ENCODE measurements at places on chromosomes 5 and 9.

DNA sequence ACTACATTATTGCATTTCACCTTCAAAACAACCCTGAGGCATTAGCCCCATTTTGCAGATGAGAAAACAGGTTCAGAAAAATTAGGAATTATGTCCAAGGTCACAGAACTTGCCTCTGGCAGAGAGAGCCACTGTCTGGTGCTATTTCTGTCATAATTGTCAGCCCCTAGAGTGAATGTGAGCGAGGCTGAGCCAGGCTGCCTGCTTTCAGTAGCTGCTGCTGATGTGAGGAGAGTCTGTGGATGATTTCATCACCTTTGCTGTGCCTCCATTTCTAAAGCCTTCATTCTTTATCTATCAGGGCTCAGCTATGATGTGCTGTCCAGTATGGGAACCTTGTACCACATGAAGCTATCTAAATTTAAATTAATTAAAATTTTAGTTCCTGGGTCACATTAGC is 71.4 kb downstream of the INSYN2B start:
- no peaks in the 10 kb centered on the region for H3K27me3 ChIP-seq
- DNase-seq = no peak
- H3K4me1 ChIP-seq = no peaks in the 10 kb centered on the region
- H3K36me3 ChIP-seq = peaks cover 3% of the 10 kb centered on the region
- no peak overlapping the region for H3K4me3 ChIP-seq
- H3K27ac ChIP-seq = no peak overlapping the region

DNA sequence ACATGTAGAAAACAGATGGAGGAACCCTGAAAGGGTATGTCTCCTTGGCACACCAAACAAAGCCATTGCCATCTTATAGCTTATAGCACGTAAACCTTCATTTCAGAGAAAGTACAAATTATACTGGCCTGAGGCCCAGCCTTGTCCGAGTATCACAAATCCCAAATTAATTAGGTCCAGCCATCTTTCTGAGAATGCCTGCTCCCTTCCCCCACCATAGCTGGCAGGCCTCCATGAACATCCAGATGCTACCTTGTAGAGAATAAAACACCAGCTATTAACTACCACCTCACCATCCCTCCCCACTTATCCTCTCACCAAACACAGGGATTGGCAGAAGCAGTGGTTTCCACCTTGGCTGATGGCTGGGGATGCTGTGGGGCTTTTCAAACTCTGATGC is 224.0 kb downstream of the SPOCK1 start:
- DNase-seq = no peak
- H3K4me1 ChIP-seq = no peaks in the 10 kb centered on the region
- no peak overlapping the region for H3K4me3 ChIP-seq
- H3K27me3 ChIP-seq = peaks cover 3% of the 10 kb centered on the region
- H3K27ac ChIP-seq = no peak overlapping the region

DNA sequence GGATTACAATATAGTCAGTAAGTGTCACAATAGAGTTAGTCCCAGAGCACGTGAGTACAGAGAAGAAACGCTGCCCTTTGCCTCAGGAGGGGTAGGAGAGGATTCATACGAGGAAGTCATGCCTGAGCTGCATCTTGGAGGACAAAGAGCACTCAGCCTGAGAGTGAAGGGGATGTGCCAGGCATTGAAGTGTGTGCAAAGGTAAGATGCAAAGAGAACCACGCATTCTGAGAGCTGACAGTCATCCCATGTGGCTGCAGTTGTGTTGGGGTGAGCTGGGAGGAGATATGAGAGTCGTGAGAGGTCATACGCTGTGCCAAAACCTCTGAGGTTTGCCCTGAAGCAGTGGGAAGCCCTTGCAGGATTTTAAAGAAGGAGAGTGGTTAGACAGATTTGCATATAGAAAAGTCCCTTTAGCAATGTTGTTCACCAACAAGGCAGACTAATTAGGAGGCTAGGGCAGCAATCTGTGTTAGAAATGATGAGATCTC is 97.5 kb downstream of the PIP5K1B start:
- H3K27me3 ChIP-seq = no peaks in the 10 kb centered on the region
- no peaks in the 10 kb centered on the region for H3K36me3 ChIP-seq
- H3K4me3 ChIP-seq = no peak overlapping the region
- DNase-seq = no peak
- H3K27ac ChIP-seq = no peak overlapping the region
- peaks cover 8% of the 10 kb centered on the region for H3K4me1 ChIP-seq

- no peaks in the 10 kb centered on the region for H3K27me3 ChIP-seq
- H3K27ac ChIP-seq = peak overlapping the region; percentile 97
- DNase-seq = no peak
- H3K4me1 ChIP-seq = peaks cover 26% of the 10 kb centered on the region
- H3K4me3 ChIP-seq = peak overlapping the region; percentile 82
- peaks cover 23% of the 10 kb centered on the region for H3K36me3 ChIP-seq
These were observed 994 bp downstream of the POLE3 start for GRCh38 chr9:113409481-113409880.

DNA sequence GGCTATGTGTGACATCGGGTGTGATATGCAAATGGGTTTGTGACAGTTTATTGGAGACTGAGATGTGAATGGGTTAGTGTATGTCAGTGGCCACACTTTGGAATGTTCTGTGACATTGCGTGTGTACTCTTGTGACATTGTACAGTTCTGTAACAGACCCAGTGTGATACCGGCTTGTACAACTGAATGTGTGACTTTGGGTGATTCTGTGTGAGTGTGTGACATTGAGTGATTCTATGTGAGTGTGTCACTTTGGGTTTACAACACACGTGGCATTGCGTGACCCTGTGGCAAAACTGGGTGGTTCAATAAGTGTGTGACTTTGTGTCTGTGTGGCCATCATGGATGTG is 38.2 kb downstream of the CXXC5 start:
- no peak overlapping the region for H3K4me3 ChIP-seq
- H3K27me3 ChIP-seq = no peaks in the 10 kb centered on the region
- peaks cover 47% of the 10 kb centered on the region for H3K4me1 ChIP-seq
- no peak for DNase-seq
- 0 out of 2 replicates have a peak overlapping the region, but pooled peaks have one; percentile 21 for H3K27ac ChIP-seq
- H3K36me3 ChIP-seq = peaks cover 28% of the 10 kb centered on the region

- no peaks in the 10 kb centered on the region for H3K27me3 ChIP-seq
- no peak overlapping the region for H3K27ac ChIP-seq
- no peaks in the 10 kb centered on the region for H3K4me1 ChIP-seq
- no peaks in the 10 kb centered on the region for H3K36me3 ChIP-seq
- no peak overlapping the region for H3K4me3 ChIP-seq
- no peak for DNase-seq
These were observed 63.5 kb downstream of the ENC1 start for GRCh38 chr5:74576941-74577456.

GRCh38 chr5:92552206-92553160 is 1028.5 kb downstream of the NR2F1-AS1 start:
- H3K4me3 ChIP-seq = no peak overlapping the region
- DNase-seq = no peak
- H3K27me3 ChIP-seq = no peaks in the 10 kb centered on the region
- no peaks in the 10 kb centered on the region for H3K4me1 ChIP-seq
- H3K36me3 ChIP-seq = no peaks in the 10 kb centered on the region
- H3K27ac ChIP-seq = no peak overlapping the region

DNA sequence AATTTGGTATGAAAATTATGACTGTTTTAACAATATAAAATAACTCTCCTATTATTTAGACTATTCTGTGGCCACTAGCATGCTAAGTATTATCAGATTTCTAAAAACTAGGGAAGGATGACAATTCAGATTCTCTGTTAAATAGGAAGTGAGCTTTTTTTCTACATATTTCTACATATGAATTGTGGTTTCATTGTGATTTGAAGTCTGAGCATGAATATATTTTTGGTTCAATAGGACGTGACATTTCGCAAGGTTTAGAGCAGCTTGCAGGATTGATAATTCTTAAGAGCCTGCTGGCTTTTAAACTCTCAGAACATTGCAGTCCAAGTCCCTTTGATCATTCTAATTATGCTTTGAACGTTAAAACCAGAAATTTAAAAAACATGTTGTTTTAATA is 82.9 kb downstream of the ADGRV1 start:
- no peak overlapping the region for H3K27ac ChIP-seq
- H3K4me3 ChIP-seq = no peak overlapping the region
- DNase-seq = no peak
- H3K27me3 ChIP-seq = no peaks in the 10 kb centered on the region
- H3K36me3 ChIP-seq = no peaks in the 10 kb centered on the region

DNA sequence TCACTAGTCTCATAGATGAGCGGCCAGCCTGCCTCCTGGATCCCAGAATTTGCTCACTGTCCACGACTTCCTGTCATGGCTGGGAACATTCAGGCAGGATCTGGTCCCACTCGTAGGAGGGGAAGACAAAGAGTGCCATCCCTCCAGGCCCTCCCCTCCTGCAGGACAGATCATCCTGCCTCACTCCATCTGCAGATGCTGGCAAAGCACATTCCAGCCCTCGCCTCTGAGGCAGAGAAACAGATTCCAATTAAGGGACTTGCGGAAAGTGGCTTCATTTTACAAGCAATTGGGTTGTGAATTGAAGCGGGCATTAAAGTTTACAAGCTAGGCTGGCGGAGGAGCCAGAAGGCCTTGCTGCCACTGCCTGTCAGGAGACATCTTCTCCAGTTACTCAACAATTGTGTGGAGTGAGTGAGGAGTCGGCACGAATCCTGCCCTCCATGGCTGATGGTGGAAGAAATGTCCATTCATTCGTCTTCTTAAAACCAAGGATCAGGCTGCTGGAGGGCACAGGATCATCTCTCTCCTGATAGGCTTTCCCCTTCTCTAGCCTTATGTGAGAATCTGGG is 41.8 kb upstream of the KCNMB1 start:
- H3K27me3 ChIP-seq = no peaks in the 10 kb centered on the region
- H3K4me3 ChIP-seq = no peak overlapping the region
- DNase-seq = no peak
- peaks cover 23% of the 10 kb centered on the region for H3K4me1 ChIP-seq
- no peak overlapping the region for H3K27ac ChIP-seq
- H3K36me3 ChIP-seq = no peaks in the 10 kb centered on the region

GRCh38 chr5:15020736-15021135 is 149.2 kb upstream of the ANKH start:
- no peak for DNase-seq
- no peaks in the 10 kb centered on the region for H3K4me1 ChIP-seq
- no peaks in the 10 kb centered on the region for H3K36me3 ChIP-seq
- peaks cover 2% of the 10 kb centered on the region for H3K27me3 ChIP-seq

- H3K27me3 ChIP-seq = no peaks in the 10 kb centered on the region
- H3K27ac ChIP-seq = no peak overlapping the region
- H3K36me3 ChIP-seq = peaks cover 90% of the 10 kb centered on the region
- DNase-seq = no peak
These were observed 166.2 kb downstream of the INSYN2B start for GRCh38 chr5:169814045-169814444.

GRCh38 chr5:136185974-136186665 is 6.8 kb downstream of the SMIM32 start:
- no peak for DNase-seq
- H3K4me1 ChIP-seq = no peaks in the 10 kb centered on the region
- no peaks in the 10 kb centered on the region for H3K36me3 ChIP-seq
- H3K27ac ChIP-seq = no peak overlapping the region

- H3K27ac ChIP-seq = no peak overlapping the region
- DNase-seq = peak; percentile 42
- peaks cover 43% of the 10 kb centered on the region for H3K27me3 ChIP-seq
- no peak overlapping the region for H3K4me3 ChIP-seq
- H3K4me1 ChIP-seq = peaks cover 28% of the 10 kb centered on the region
- no peaks in the 10 kb centered on the region for H3K36me3 ChIP-seq
These were observed 5.1 kb upstream of the RGMB start for GRCh38 chr5:98768160-98768959.

DNA sequence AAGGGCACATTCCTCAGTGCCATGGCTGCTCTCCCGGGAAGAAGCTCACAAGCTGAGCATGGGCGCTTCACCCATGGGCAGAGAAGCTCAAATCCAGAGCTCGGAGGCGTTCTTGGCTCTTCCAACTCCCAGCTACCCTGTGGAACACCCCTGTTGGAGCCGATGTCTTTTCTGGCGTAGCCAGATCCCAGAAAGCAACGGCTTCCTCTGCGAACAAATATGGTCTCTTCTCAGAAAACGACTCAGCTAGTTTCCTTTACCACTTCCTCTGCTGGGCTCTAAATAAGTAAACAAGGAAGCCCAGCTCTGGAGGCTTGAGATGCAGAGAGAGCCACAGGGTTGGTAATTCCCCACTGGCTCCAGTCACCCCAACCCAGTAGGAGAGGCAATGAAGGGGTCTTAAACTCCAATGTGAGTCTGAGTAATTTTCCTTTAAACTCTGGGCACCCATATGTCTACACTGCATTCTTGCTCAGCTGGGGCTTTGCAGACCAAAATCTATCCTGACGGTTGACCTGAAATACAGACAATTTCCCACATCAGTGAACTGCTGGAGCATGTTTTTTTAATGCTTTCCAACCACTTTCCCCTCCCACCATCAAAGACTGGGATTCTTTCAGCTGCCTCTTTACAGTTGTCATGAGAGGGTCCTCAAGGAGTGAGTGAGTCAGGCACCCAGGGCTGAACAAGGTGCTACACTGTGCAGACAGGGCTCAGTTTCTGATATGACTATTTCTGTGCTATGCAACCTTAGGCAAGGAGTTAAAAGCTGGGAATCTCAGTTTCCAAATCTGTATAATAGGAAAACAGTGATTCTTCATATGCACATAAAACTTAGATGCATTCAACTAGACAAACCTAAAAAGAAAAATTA is at the start of gene LCP2:
LCP2 (minus strand) TSS at position 189 of the 874 bp plus-strand sequence; CDS start at position 23, 166 bp downstream.
- peak within 1 kb of the TSS; percentile 71 for H3K4me3 ChIP-seq
- peak; percentile 77 for DNase-seq

DNA sequence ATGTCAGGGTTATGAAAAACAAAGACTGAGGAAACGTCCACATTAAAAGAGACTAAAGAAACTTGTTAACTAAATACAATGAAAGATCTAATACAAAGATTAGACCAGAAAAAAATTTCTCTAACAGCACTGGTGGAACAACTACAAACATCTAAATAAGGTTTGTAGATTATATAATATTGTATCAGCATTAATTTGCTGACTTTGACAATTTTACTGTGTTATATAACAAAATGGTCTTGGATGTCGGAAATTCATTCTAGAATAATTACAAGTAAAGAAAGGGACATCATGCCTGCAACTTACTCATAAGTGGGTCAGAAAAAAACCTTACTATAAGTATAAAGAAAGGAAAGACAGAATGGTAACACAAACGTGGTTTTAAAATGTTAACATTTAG is 50.1 kb downstream of the PJA2 start:
- H3K27ac ChIP-seq = no peak overlapping the region
- DNase-seq = no peak
- no peak overlapping the region for H3K4me3 ChIP-seq
- H3K36me3 ChIP-seq = peaks cover 81% of the 10 kb centered on the region

DNA sequence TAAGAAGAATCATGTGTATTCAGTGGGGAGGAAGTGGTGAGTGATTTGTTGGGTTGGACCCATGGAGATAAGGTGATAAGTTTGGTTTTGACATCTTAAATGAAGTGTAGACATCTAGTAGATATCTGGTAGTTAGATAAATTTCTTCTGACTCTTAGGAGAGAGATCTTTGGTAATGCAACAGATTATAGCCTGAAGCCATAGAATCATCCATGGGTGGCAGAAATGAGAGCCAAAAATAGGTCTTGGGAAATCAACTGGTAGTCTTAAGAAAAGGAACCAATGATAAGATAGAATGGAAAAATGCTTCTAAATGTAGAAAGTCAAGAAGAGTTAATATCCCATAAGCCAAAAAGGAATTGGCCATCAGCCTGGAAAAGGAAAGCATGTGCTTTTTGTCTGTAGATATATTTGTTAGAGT is 532.7 kb upstream of the GRAMD2B start:
- H3K4me3 ChIP-seq = no peak overlapping the region
- H3K27me3 ChIP-seq = no peaks in the 10 kb centered on the region
- DNase-seq = no peak
- H3K4me1 ChIP-seq = no peaks in the 10 kb centered on the region

GRCh38 chr5:178074266-178074952 is 38.9 kb upstream of the N4BP3 start:
- no peak overlapping the region for H3K27ac ChIP-seq
- H3K4me3 ChIP-seq = no peak overlapping the region
- H3K36me3 ChIP-seq = no peaks in the 10 kb centered on the region
- DNase-seq = no peak
